ENCODE measurements at places on chromosomes 7 and 10.

DNA sequence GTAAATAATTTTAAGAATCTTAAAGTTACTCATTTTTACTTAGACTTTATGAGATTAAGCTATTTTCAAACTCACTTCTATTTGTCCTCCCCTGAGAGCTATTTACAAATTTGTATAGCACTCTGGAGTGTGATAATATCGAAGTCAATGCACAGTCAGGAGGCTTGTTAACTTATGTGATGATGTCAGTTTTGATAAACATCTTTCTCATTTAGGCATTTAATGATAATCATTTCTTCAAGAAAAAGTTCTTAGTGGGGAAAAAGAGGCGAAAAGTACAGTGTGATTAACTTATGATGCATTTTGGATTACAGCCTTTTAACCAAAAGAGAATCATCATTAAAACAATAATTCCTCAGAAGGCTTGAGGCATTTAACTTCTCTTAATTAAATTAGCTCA is 468.6 kb downstream of the AUTS2 start:
- no peak for DNase-seq

- DNase-seq, result no peak
Observed at GRCh38 chr7:44116087-44116788, 7.1 kb downstream of the POLD2 start.

DNA sequence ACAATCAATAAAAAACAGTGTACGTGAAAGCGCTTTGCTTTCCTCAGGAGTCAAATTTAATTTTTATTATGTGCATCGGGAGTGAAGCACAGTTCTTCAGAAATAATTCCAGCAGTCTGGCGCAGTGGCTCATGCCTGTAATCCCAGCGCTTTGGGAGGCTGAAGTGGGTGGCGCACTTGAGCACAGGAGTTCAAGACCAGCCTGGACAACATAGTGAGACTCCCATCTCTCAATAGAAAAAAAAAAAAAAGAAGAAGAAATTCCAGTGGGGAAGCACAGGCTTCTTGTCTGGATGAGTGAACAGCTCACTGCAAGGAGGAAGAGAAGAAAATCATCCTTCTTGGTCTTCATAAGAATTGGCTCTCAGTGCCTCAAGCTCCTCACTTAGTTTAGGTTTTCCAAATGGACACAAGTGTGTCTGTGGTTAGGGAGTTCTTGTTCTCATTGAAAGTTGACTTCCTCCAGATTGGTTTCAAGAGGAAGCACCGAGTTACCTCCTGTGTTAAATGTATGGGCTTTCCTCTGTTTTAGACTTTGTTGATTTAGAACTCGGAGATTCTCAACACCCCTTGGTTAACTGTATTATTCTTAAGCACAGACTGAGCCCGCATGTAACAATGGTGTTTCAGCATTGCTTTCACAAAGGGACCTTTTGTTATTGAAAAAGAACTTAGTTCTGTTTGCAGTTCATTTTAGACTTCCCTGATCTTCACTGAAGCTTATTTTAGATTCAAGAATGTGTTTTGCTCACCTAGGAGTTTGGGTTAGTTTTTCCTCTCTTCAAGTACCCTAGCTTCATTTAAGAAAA is 28.0 kb downstream of the LMTK2 start:
- DNase-seq, result no peak

- no peak for DNase-seq
Observed at GRCh38 chr7:106254525-106255116, 30.2 kb downstream of the NAMPT start.

GRCh38 chr10:121313119-121313875 is 284.9 kb downstream of the FGFR2 start:
- no peak for DNase-seq

- DNase-seq, result no peak
Observed at GRCh38 chr10:43644252-43644651, 4.4 kb downstream of the ZNF32 start.

GRCh38 chr7:122988333-122988732 is 7.2 kb downstream of the TAS2R16 start:
- DNase-seq, result no peak

- no peak for DNase-seq
Observed at GRCh38 chr7:116111475-116111874, 80.9 kb upstream of the TFEC start.

- no peak for DNase-seq
Observed at GRCh38 chr7:108406222-108406890, 49.9 kb downstream of the NRCAM start.

- no peak for DNase-seq
Observed at GRCh38 chr10:132816718-132817117, 30.8 kb upstream of the NKX6-2 start.

- no peak for DNase-seq
Observed at GRCh38 chr10:63591600-63592379, 70.6 kb downstream of the REEP3 start.

DNA sequence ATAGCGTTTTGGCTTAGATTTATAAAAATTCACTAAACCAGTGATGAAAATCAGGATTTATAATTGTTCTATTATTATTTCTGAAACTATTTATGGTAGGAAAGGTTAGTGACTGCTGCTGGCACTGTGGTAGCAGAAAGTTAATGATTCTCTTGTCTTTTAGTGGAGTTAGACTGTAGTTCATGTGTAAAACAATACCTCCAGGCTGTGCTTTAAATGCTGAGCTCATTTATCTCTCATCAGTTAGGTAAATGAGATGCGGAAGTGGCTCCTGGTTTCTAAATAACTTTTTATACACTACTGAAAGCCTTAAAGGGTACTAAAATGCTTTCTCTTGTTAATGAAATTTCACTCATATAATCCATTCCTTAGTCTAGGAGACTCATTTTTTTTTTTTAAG is 326.8 kb upstream of the POT1 start:
- DNase-seq, result no peak
